D721Med (cell line): ENCODE measurements at places on chromosomes 5 and 9.

DNA sequence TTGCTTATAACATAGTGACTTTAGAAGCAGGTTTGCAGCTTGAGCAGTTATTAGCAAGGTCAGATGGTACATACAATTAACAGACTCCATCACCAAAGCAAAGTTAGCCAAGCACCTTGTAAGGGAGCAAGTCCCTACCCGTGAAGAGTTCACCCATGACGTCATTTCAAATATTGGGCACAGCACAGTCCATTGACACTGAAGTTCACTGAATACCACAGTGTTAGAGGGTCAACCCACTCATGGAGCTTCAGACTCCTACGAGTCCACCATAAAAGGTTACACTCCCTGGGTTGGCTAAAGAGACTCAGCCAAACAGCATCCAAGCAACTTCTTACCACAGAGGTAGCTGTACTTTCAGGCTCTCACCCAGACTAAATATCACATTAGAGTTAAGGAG is 77.5 kb downstream of the GALNT10 start:
- DNase-seq, result no peak

DNA sequence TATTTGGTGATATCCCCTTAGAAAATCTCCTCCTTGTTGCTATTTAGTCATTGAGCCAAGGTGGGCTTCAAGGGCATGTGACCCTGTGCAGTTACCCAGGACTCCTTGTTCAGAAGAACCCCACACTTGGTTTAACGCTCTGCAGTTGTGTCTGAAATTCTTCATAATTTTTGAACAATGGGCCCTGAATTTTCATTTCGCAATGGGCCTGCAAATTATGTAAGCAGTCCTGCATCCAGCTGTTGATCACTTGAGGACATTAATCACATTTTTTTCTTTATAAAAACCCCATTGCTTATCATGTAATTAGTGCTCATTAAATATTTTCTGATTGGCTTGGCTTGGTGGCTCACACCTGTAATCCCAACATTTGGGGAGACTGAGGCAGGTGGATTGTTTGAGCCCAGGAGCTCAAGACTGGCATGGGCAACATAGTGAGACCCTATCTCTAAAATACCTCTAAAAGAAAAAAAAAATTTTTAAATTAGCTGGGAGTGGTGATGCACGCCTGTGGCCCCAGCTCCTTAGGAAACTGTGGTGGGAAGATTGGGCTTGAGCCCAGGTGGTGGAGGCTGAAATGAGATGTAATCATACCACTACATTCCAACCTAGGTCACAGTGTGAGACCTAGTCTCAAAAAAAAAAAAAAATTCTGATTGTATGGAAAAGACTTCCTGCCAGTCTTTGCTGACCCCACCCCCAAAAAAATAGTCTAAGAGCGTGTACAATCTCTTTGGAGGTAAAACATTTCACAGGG is 194.2 kb upstream of the HAPLN1 start:
- no peak for DNase-seq

- DNase-seq, result no peak
Observed at GRCh38 chr9:91360551-91361290, 997 bp downstream of the AUH start.

DNA sequence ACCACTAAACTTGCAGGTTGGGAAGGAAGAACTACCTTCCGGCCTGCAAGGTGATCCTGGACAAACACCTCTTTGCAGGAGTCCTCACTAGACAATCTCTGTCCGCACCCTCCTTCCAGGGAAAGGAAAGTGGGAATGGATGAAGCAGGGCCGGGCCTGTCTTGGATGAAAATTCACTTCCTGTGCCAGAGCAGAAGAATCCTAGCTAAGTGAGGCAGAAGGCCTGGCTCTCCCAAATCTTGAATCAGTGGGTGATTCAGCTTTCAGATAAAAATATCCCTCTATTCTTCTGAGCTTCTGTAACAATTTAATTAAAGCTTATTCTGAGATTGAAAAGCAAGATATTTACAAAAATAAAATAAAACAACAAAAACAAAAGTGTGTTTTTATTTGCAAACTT is 281.9 kb upstream of the TLE4 start:
- no peak for DNase-seq

DNA sequence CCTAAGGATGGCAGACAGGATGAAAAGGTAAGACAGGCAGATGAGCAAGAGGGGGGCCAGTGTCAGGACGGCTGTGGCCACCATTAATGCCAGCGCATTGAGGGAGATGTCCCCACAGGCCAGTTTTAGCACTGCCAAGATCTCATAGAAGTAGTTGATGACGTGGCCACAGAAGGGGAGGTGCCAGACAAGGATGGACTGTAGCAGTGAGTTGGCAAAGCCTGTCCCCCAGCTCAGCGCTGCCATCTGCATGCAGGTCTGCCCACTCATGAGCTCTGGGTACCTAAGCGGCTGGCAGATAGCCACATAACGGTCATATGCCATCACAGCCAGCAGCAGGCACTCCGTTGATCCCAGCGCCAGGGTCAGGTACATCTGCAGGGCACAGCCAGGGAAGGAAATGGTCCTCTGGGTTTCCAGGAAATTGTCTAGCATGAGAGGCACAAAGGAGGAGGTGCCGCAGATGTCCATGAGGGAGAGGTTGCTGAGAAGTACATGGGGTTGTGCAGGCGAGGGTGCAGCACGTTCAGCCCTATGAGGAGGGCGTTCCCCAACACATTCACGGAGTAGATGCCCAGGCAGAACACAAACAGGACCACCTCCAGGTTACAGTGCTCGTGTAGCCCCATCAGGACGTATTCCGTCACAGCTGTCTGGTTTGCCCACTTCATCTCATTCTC is 10.8 kb downstream of the OR13J1 start:
- DNase-seq, result no peak

- no peak for DNase-seq
Observed at GRCh38 chr5:56851258-56851941, 36.1 kb downstream of the MAP3K1 start.

DNA sequence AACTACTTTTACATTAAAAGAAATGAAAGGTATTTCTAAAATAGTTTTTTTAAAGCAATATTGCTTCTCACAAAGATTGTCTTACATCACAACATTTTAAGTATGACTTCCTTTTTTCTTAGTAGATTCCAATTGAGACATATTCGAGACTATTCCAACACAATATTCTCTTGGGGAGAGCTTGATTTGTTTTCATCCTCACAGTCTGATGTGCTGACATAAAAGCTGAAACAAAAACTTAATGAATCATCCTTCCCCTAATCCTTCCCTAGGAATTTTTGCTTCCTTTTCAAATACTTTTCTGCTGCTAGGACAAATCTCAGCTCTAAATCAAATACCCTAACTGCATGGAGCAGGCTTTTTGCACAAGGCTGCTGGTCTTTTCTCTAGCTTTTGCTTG is 245.8 kb upstream of the MAP3K1 start:
- DNase-seq, result no peak

- no peak for DNase-seq
Observed at GRCh38 chr5:80508844-80509243, 20.9 kb downstream of the FAM151B start.
